ENCODE measurements at places on chromosomes 3 and 15.

DNA sequence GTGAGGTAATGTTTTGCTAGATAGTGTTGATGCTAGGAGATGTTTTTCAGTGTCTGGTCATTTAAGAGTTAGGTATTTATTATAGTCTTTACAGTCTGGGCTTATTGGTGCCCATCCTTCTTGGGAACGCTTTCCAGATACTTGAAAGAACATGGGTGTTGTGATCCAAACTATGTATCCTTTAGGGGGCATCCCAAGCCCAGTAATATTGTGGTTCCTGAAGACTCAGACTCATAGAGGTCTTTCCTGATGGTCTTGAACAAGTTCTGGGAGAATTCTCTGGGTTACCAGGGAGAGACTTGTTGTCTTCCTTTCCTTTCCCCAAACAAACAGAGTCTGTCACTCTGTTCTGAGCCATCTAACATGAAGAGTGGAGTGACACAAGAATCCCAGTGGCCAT is 99.7 kb upstream of the LRRC3B start:
- no peak for DNase-seq

DNA sequence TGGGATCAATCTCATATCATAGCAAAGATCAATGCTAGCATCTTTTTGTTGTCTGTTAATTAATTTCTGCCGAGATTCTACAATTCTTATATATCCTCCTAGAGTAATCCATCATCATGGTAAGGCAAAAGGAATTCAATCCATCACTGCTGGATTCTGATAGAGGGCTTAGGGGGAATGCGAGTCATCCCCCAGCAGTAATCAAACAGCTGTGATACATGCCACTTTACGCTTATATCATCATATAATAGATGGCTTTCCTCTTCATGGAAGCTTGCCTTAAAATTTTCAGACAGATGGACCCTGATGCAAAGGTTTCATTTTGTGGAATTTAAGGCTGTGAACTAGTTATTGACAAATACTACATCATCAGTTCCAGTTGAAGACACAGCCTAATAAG is 645.9 kb downstream of the CADM2 start:
- DNase-seq: no peak

GRCh38 chr15:74903676-74904075 is 3.0 kb downstream of the FAM219B start:
- DNase-seq: no peak

DNA sequence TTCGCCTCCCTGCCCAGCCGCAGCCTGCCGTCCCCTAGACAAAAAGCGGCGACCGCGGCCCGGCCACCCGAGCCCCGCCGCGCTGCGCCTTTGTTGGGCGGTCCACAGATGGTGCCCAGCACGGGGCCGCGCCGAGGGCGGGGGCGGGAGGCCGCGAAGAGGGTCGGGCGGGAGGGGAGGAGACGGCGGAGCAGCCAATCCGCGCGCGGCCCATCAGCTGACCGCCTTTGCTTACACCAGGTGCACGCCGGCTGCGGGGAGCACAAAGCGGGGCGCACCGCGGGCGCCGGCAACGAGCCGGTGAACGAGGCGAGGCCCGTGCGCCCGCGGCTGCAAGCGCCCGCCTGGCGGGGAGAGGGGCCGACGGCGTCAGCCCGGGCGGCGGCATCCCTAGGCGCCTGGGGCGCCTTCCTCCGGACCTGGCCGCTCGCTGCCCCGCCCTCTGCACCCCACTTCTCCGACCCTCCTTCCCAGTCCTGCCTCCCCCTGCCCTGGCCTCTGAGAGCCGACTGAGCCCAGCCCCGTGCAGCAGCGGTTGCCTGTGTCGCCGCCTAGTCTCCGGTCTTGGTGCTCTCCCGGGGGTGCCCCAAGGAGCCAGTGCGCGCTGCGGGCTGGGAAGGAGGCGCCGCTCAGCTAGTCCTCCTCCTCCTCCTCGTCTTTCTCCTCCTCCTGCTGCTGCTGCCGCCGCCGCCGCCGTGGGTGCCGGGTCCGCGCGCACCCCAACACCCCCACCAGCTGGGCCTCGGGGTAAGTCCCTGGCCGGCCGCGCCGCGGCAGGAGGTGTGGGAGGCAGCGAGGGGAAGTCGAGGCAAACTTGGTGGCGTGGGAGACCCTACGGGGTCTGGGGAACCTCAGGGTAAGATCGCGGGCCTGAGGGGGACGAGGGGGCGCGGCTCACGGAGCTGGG is at the start of gene LRRN1:
Gene LRRN1 (plus strand): TSS at position 259 of the 907 bp plus-strand sequence. CDS start 45,211 bp downstream, outside the sequence.
- no peak for DNase-seq

DNA sequence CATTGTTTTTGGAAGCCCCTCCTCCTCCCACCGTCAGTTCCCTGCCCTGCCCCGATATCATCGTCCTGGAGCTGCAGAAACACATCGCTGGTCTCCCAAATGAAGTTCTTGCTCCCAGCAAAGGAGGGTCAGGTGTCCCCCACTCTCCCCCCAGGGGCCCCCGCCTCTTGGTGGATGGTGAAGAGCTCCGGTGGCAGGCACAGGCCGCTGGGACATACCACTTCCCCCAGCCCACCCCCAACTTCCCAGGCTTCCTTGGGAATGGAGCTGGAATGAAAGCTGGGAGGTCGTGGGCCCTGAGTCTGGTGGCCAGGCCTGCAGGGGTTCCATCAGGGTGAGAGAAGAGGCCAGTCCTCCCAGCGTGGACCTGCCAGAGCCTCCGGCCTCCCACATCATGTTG is 137.7 kb downstream of the CHSY1 start:
- no peak for DNase-seq

GRCh38 chr3:108202080-108202479 is 20.1 kb downstream of the IFT57 start:
- DNase-seq: peak; percentile 36

Data from fibroblast of mammary gland (primary cell).